Stimulated activated CD4-positive, alpha-beta T cell treated with anti-CD3 and anti-CD28 coated beads, Interleukin-12 subunit alpha, Interleukin-12 subunit beta, amount 100 ng/mL, for 48 hours (primary cell): ENCODE measurements at places on chromosomes 5 and 9.

GRCh38 chr5:138544181-138545134, 1.4 kb upstream of the ETF1 start:
- no peak for DNase-seq

DNA sequence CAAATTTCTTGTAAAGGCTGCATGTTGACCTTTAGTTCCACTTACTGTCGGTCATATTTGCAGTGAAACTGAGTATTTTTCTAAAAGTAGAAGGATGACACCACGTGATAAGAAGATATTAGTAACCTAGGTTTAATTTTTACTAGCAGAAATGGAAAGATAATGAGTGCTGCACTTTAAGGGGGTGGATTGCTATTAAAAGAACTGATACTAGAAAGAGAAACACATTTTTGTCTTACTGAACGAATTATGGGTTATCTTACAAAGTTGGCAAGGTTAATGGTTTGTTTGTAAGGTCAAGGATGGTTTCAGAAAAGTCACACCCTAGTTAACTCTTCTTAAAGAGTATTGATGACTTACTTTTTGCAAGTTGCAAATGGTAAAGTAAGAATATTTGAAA, 2.4 kb downstream of the MACIR start:
- no peak for DNase-seq

GRCh38 chr9:136022731-136023409, 61.7 kb upstream of the UBAC1 start:
- DNase-seq = no peak

DNA sequence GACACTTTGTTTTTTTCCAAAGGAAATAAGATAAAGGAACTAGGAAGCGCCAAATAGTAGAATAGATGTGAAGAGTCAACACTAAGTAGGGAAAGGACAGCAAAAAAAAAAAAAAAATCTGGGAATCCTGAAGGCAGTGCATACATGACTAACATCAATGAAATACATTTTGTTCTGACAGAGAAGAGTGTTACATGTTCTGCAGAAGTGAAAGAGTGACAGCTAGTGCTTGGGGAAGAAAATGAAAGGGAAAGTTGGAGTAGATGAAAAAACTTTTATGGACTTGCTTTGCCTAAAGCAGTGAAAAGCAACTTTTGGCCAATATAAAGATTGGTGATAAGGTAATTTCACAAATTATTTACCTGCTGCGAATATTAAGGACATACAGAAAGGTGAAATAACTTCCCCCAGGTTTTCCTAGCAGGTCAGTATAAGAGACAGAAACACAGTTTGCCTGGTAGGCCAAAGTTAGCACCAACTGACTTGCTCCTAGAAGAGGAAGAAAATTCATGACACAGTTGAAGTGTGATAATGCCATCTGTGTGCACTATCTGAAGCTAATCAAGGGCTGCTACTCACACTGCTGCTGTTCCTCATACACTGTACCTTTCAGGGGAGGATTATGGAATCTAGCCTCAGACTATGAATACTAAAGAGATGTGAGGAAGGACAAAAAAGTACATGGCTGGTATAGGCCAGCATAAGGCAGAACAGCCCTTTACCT, 38.6 kb downstream of the RANBP6 start:
- DNase-seq = no peak

DNA sequence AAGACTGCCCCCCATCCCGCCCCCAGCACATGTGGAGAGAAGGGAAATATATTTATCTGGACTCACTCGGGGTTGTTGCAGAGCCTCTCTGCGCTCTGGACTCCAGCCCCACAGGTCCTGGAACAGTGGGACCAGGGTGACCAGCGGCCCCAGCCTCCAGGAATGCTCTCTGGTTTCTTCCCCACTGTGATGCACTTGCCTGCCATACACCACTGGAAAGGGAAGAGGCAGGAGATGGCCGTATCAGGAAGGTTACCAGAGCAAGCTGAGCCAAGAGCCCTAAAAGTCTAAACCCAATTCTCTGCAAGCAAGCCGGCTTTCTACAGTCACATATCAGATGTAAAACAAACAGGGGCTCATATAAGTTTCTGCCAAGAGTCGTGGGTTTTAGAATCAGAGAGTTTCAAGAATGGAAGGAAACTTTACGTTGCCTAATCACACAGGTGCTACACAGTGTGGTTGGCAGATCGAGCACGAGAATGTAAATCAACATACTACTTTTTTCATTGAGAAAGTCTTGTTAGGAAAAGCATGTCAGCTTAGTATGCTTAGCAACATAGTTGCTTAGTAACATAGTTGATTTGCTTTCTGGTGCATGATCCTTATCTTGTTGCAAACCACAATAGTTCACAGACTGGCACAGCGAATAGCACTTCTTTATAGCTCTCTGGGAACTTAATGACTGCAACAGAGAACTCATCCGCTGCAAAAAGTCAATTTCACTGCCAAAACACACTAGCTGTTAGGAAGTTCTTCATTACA, 201.2 kb downstream of the TARS1 start:
- no peak for DNase-seq

DNA sequence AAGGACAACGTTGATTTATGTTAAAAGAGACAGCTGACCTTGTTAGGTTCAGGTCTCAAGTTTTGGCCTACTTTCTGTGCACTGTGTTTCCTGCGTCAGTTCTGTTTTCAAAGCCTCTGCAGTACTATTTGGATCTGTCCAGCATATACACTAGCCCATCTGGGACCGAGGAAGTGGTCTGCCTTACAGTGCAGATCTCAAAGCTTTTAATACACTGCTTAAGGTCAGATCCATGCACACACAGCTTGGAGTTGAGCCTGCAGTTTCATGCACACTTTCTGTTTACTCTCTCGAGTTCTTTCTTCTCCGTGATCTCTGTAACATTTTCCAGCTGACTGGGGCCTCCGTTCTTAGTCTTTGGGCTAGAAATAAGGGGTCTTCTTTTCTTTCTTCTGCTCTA, 24.1 kb downstream of the CARTPT start:
- DNase-seq = no peak

GRCh38 chr9:10235376-10235775, 377.4 kb downstream of the PTPRD start:
- no peak for DNase-seq

DNA sequence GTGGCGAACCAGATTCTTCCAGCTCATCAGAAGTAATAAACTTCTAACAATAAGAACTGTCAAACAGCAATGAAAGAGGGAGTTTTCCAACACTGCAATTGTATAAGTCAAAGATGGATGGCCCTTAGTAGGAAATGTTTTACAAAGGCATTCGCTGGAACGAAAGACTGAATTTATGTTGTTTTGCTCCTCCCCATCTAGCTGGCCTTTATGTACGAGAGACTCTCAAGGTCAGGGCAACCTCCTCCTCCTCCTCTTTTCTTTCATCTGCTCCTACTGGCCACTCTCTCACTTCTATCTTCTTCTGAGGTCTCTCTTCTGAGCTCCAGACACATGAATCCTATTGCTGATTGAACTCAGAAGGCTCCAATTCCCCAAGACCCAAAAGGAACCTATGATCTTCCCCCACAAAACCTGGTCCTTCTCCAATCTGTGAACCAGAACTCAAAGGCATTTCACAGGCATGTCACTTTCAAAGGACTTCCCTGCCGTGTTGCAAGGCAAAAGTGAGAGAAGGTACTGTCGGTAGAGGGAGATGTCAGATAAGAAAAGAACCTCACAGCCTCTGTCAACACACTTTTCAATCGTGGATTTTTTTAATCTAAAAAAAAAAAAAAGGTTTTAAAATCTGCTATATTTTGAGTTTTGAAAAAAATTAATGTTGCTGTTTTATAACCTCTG, 28.5 kb upstream of the PUM3 start:
- DNase-seq = no peak

DNA sequence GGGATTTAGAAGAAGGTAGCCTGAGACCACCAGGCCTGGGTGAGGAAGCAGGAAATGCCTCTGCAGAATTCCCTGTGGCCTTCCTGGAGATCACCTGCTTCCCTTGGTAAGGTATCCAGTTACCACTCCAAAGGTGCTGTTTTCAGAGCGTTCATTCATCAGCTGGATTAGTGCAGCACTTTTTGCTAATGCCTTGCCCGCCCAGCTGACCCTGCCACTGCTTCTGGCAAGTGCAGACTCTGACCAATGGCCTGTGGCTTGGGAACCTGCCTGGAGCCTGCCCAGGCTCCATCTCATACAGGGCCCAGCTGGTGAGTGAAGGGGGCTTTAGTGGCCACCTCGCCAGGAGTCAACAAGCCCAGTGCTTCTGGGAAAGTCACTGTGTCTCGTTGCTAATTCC, 48.6 kb downstream of the FOXI1 start:
- DNase-seq = no peak

DNA sequence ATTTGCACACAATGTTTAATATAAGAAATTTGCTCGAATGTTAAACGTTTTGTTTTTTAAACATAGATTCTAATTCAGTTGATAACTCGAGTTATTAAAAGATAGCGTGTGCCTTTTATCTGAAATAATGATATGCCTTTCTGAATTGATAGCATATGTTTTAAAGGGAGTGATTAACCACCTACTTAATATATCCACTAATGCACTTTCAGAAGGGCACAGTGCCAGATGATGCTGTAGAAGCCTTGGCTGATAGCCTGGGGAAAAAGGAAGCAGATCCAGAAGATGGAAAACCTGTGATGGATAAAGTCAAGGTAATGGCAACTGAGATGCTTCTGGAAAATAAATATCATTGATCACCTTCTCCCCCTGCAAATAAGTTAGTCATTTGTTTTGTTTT, 53.9 kb downstream of the ERAP1 start:
- DNase-seq = no peak

GRCh38 chr9:113368348-113368981, 8.3 kb downstream of the HDHD3 start:
- no peak for DNase-seq

DNA sequence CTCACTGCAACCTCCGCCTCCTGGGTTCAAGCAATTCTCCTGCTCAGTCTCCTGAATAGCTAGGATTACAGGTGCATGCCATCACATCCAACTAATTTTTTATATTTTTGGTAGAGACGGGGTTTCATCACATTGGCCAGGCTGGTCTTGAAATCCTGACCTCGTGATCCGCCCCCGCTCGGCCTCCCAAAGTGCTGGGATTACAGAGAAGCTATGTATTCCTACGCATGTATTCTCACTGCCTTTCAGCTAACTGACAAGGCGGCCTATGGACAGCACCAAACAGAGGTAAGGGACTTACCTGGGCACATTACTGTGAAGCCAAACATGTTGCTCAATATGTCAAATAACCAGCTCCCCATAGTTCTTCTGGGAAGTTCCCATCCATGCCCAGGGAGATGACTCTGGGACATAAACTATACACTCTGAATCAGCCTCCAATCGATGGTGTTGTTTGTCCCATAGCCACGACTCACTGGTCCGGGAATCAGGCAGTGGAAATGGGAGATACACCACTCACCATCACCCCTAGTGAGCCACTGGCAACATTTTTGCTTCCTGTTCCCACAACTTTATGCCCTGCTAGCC, 114.6 kb downstream of the SYK start:
- DNase-seq = no peak

DNA sequence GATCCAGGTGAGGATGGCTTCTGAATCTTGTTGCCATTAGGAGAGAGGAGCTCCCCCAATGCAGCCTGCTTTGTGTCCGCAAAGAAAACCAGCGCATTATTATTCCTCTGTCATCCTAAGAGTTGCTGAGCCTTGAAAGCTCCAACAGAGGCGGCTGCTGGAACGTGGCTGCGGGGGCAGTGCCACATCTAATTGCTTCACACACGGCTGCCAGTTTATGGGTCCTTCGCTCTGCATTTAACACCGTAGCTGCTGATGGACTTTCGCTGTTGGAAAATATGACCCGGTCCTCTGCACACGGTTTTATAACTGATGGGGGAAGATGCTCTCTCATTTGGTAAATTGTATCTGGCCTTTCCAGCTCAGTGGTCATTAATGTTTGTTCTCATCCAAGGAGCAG, 38.0 kb downstream of the ZNF622 start:
- no peak for DNase-seq

- no peak for DNase-seq
Observed at GRCh38 chr5:172117977-172118701, 69.9 kb downstream of the STK10 start.

DNA sequence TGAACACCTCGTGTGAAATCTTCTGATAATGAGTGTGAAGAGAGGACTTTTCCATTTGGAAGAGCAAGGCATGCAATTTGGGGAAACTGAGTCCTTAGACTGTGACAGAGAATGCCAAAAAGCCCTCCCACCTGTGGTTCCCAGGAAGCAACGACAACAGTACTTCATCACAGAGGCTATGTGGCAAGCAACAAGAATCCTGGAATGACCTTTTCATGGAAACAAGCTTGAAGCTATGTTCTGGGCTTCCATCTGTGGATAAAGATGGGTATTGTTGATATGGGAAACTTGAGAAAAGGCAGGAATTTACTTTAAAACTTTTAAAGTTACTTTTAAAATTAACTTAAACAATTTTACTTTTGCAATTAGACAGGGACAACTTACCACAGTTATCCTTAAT, 131.2 kb upstream of the ANKH start:
- no peak for DNase-seq

- DNase-seq = no peak
Observed at GRCh38 chr5:100175346-100175745, 359.8 kb upstream of the FAM174A start.

DNA sequence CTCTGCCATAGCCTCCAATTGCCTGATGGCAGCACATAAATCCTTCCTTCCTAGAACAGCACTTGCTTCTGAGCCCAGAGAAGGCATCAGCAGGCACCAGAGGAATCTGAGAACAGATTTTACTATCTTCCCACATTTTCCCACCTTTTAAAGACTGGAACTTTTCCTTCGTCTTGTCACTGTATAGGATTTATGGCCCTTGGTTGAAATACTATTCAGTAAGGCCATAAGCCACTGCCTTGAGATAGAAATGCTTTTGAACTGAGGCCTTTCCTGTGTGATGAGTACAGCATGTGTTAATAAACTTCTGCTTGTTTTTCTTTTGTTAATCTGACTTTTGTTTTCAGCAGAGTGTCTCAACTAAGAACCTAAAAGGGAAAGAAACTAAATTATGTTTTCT, 84.3 kb downstream of the MRPS27 start:
- no peak for DNase-seq

GRCh38 chr5:17882760-17883488, 248.7 kb downstream of the TAF11L14 start:
- DNase-seq = no peak

DNA sequence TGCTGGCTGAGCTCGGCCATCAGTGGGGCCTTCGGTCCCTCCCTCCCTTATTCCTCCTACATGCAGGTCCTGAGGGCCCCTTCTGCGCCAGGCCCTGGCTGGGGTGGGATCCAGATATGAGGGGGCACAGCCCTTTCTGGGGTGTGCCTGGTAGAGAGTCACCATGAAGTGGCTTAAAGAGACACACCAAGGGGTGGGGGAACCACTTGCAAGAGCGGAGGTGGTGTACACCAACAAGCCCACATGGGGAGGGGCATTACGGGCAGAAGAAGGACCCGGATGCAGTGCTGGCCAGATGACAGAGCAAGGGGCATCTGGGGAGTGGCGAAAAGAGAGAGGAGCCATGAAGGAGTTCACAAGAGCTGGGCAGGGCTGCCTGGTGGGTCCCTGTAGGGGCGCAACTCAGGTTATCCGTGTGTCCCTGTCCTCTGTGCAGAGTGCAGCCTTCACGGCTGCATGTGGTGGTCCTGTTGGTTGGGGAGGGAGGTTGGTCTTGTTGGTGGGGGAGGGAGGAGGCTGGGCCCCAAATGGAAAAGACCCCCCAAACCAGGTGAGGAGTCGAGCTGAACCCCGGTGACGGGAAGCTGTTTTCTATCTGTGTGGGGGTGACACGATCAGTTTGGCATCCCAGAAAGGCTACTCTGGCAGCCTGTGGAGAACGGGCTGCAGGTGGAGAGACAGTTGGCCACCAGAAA, 158.1 kb downstream of the DAB2IP start:
- no peak for DNase-seq
